ENCODE measurements at places on chromosomes 4 and X. TPM values are rescaled to one million over a fixed set of nuclear protein-coding genes. Genes with fewer than 3 reads are reported as not detected.

The LONRF3 gene
- total RNA-seq: 2.5 TPM

The PNMA6F gene
- not detected for total RNA-seq

The NSDHL gene
- 36.3 TPM for total RNA-seq

The SSX1 gene
- not detected for total RNA-seq

The TMSB15A gene
- 163 TPM for total RNA-seq

The BEX4 gene
- total RNA-seq: 79.8 TPM

The PPP2R2C gene
- 60.7 TPM for total RNA-seq

The EGF gene
- 0.31 TPM for total RNA-seq

The EDNRA gene
- 11.0 TPM for total RNA-seq

The SORBS2 gene
- 156 TPM for total RNA-seq

The CXCL5 gene
- not detected for total RNA-seq

The L1CAM gene
- total RNA-seq: 195 TPM

The ARHGAP4 gene
- total RNA-seq: 6.9 TPM

The TCEAL6 gene
- total RNA-seq: 5.9 TPM

The GUCY1A1 gene
- 72.6 TPM for total RNA-seq

The NALF2 gene
- 3.4 TPM for total RNA-seq

The STOX2 gene
- total RNA-seq: 48.5 TPM

The KLHL34 gene
- not detected for total RNA-seq
